ENCODE measurements at places on chromosomes 13 and 19.

GRCh38 chr13:32141462-32141861, 109.9 kb downstream of the FRY start:
- DNase-seq = no peak

GRCh38 chr13:27023385-27024073, 148.1 kb downstream of the USP12 start:
- no peak for DNase-seq

- DNase-seq = no peak
Observed at GRCh38 chr19:30227012-30227621, 145.1 kb upstream of the ZNF536 start.

DNA sequence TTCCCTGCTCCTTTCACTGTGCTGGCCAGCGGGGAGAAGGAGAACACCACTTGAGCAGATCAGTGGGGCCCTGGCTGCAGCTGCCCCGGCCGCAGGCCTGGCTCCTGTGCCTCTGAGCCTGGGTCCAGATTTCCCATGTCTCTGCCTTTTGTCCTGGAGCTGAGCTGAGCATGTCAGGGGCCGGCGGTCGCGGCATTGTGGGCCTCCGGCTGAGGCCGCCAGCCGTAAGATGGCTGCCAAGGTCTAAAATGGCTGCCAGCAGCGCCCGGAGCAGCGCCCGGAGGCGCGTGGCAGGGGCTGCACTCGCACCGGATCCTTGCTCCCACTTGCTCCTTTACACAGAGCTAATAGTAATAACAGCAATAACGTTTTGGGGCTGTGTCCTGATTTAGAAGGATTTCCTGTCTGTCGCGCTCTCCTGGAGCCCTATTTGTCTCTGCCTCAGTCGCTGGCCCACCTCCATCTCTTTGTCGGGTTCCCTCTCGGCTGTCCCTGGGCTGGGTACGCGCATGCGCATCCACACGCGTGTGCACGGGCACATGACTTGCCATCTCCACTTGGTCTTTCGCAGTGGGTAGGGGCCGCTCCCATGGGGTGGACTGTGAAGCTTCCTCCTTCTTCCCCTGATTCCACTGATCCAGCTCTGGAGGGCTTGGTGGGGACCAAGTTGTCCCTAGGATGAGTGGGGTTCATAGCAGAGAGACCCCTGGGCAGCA, 32.1 kb downstream of the LYL1 start:
- DNase-seq = no peak

DNA sequence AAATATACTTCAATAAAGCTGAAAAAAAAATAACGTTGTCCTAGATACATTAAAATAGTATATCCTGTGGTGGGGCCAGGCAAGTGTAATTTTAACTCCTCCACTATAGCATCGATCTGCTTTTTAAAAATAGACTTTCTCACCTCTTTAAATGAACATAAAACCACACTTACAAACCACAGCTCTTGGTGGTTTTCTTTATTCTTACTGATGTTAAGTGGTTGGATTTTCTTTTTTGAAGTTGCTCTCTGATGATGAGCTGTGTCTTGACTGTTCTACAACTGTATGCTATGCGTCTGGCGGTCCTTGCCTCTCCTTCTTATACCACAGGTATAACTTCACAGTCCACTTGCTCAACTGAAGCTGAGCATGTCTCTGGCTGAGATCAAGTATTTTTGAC, 721.5 kb upstream of the KLHL1 start:
- DNase-seq = no peak

GRCh38 chr13:33289966-33290365, 4.4 kb upstream of the STARD13 start:
- DNase-seq = no peak

DNA sequence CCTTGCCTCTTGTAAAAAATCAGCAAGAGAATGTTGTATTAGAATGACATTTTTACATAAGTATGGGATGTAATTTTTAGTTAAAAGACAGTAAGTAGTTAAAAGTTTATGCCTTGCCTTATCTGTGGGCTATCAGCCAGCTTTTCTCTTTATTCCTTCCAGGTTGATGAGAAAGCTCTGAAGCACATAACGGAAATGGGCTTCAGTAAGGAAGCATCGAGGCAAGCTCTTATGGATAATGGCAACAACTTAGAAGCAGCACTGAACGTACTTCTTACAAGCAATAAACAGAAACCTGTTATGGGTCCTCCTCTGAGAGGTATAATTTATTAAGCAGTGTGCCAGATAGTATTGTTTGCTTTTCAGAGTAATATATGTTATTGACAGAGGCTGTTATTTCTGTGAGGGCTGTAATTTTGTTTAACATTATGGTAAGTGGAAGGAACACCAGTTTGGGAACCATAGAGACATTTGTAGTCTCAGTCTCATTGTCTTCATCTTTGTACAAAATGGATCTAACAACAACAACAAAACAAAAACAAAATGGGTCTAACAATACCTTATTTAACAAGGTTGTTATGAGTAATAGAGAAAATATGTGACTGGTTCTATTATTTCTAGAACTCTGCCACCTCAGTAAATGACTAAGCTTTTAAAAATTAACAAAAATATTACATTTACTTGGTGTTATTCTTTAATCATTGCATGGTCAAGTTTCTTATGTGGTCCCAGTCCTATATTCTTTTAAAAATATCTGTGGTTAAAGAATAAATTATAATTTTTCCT, 112.8 kb downstream of the TDRD3 start:
- DNase-seq = no peak

- no peak for DNase-seq
Observed at GRCh38 chr13:110820322-110820721, 94.5 kb downstream of the ANKRD10 start.
